ENCODE measurements at places on chromosomes 16 and 17. TPM values are rescaled to one million over a fixed set of nuclear protein-coding genes. Genes with fewer than 3 reads are reported as not detected.

DNA sequence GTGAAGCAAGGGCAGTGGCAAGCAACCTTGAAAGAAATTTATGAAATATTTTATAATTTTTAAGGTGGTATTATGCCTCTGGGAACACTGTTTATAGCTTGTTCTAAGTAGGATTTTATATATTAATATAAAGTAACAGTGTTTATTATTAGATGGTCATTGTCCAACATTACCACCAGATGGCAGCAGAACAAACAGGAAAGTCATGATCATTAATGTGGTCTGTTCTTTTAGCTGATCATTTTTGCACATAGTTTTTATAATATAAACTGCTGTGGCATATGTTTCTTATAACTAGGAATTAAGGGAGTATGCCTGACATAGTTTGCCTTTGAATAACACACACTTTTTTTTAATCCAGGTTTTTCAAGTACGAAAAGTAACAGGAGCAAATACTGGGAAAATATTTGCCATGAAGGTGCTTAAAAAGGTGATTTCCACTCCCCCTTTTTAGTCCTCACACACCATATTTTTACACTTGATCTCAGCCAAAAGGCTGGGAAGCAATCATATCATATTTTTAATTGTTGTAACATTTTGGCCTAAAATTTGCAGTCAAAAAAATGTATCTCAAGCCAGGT, 21.4 kb downstream of the RPS6KB1 start:
- DNase-seq = peak; percentile 44

GRCh38 chr16:57758331-57759117, 23.0 kb downstream of the KATNB1 start:
- DNase-seq = no peak

- peak; percentile 23 for DNase-seq
These were observed 270.5 kb downstream of the FOXL1 start for GRCh38 chr16:86848821-86849220.

GRCh38 chr16:668519-669171, 713 bp downstream of the RHOT2 start:
- no peak for DNase-seq

- DNase-seq = no peak
These were observed 30.5 kb downstream of the SEC14L5 start for GRCh38 chr16:4988647-4989046.

The SCGB1C2 gene
- total RNA-seq = not detected

GRCh38 chr17:35875800-35876139, 4.4 kb downstream of the CCL5 start:
- DNase-seq = no peak

DNA sequence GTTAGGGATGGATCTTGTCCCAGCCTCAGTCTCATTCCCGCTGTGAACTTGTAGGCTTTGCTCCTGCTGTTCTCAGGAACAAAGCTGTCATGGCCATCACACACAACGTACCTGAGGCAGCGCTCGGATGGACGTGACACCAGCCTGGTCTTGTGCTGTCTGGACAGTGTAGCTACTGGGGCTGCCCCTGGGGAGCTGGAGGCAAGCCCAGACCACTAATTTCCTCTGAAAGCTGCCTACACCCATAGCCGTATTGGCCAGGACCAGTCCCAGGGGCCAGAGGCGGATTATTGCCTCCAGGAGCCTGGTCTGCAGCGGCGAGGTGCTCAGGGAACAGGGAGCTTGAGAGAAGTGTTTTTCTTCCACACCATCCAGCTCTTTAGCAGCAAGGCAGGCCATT, 11.7 kb downstream of the ZNHIT3 start:
- DNase-seq = no peak

- no peak for DNase-seq
These were observed 18.5 kb downstream of the ERCC4 start for GRCh38 chr16:13938480-13938879.

The TSPOAP1 gene
- 0.47 TPM for total RNA-seq

- no peak for DNase-seq
These were observed 1.4 kb upstream of the SLC22A31 start for GRCh38 chr16:89201439-89202377.

GRCh38 chr17:72971226-72971880, 121.1 kb downstream of the SLC39A11 start:
- DNase-seq = no peak

The GCGR gene
- not detected for total RNA-seq

The APPBP2 gene
- total RNA-seq = 23.6 TPM

DNA sequence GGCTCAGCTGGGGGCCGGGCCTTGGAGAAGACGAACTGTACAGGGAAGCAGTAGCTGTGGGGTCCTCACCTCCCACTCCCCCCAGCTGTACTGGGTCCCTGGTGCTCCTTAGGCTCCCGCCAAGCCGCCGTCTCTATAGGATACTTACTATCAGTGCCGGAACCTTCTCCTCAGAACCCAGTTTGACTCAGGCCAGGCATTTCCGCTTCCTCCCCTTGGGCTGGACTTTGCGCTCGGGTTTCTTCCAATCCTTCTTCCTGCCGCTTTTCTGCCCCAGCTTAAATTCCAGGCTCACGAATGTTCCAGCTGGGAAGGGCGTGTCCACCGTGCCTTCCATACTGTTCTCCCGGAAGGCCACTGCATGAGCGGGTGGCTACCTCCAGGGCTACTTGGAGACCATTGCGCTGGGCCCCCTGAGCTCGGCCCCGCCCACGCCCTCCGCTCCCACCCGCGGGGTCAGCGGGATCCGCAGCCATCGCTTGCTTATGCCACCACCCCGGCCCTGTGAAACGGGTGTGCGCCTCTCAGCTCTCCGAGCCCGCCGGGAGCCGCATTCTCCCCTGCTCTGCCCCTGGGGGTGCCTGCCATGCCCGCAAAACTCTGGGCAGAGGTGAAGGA, 1795.9 kb downstream of the TP53TG3F start:
- DNase-seq = no peak

DNA sequence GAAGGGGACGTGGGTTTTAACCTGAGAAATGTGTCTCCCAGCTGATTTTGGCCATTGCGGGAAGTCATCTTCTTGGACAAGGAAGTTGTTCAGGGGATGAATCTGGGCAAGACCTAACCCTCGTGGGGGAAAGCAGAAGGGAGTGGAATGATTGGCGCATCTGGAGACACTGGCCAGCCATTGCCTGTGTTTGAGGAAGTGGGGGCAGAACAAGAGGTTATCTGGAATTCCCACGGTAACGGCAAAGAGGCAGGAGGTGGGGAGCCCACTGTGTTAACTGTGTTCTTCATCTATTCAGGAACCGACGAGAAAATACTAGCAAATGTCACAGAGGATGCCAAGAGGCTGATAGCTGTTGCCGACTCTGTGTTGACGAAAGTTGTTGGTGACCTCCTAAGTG, 66.9 kb downstream of the RNF213 start:
- DNase-seq = no peak

- peak; percentile 31 for DNase-seq
These were observed 29.3 kb upstream of the KDM8 start for GRCh38 chr16:27174007-27174406.

DNA sequence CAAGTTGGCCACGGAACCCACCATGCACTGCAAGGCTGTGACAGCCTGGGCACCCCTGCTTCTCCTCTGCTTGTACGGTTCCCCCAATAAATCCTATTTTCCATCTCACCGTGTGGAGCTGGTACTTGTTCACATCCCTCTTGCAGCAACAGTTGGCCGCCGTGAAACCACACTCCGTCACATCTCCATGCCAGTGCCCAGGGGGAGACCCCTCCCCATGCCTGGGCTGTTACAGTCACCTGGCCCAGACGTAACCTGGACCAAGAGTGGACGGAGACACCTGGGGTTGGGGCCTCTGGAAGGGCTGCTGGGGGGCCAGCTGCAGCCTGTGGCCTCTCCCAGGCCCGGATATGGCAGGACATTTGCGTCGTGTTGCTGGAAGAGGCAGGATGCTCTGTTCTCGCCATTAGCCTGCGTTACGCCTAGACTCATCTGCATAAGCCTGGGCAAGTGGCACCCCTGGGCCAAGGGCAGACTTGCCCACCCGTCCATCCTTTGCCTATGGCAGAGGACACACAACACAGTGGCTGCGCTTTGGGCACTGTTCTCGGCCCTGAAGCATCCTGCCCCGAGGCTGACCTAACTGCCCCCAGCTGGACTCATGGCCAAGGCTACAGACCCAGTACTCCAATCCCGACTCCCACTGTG, 14.2 kb upstream of the KREMEN2 start:
- no peak for DNase-seq

- DNase-seq = no peak
These were observed 343.2 kb downstream of the PMP22 start for GRCh38 chr17:14921936-14922335.

GRCh38 chr16:10972819-10973464, 28.6 kb downstream of the CLEC16A start:
- no peak for DNase-seq

DNA sequence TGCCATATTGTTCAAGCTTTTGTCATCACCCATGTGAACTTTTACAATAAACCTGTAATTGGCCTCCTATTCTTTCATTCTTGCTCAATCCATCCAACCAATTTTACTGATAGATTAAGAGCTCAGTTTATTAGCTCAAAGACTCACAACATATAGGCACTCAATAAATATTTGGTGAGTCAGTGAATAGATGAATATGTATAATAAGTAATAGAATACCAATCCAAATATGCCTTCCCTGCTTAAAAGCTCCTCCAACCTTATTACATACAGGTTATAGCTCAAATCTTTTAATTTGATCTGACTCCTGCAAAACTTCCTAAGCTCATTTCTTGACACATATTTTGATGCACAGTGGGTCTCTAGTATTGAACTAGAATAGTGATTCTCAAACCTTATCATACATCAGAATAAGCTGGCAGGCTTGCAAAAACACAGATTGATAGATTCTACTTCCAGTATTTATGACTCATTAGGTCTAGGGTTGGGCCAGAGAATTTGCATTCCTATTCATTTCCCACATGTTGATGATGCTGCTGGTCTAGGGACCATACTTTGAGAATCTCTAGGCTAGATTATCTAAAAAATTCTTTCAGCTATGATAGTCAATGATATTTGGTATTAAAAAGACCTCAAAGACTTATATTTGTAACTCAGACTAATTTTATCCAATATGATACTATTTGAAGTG, 114.4 kb downstream of the PCTP start:
- no peak for DNase-seq

GRCh38 chr16:57600952-57601580, 27.4 kb upstream of the ADGRG1 start:
- DNase-seq = no peak

The TP53TG3F gene
- not detected for total RNA-seq

The ABCA3 gene
- total RNA-seq = 0.84 TPM

- DNase-seq = no peak
These were observed 428 bp downstream of the PHF12 start for GRCh38 chr17:28950752-28951427.

DNA sequence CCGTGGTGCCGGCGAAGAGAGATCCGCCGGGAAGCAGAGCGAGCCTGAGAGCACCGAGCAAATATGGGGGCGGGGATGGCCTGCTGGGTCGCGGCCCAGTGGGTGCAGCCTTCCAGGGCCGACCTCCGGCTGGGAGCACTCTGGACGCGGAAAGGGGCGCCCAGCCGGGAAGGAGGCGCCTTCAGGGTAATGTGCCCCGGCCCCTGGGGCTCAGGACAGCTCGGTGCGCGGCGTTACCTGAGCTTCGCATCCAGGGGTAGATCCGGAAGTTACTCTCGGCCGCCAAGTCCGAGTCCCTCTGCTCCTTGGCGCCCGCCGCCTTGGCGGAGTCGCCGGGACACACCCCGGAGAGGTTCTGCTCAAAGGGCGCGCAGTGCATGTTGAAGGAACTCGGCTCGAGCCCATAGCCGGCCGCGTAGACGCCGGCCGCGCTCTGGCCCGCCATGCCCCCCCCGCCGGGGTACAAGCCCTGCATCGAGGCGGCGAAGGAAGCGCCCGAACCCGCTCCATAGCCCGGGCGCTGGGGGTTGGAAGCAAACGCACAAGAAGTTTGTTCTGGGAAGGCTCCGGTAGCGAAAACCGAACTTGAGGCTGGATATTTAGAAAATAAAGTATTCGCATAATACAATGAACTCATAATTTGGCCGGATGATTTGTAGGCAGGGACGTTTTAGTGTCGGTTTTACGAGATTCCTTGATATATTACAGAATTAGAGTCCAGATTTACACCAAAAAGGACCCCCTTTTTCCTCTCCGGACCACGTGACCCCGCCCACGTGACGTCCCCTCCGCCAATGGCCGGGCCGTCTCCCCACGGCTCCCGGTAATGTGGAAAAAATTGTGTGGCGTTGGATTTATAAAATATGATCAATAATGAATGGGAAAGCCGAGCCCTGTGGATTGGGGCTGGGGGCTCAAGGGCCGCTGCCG, at the start of gene HOXB7:
Gene HOXB7 (minus strand): TSS at position 736 of the 930 bp plus-strand sequence. CDS start 99 bp downstream, at position 637.
- DNase-seq = peak; percentile 66

DNA sequence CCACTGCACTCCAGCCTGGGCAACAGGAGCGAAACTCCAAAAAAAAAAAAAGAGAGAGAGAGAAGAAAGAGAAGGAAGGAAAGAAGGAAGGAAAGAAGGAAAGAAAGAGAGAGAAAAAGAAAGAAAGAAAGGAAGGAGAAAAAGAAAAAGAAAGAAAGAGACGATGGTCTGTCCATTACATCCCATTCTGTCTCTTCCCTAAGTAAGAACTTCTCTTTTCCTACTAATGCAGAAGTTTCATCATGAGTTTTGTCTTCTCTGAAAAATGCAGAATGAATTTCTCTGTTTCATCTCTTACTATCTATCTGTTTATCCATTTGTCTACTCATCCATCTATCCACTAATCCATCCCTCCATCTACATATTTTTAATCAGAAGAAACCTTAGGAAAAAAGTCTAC, 94.9 kb upstream of the MED13 start:
- DNase-seq = no peak

- peak; percentile 85 for DNase-seq
These were observed 120.2 kb upstream of the XYLT1 start for GRCh38 chr16:17590711-17591654.

DNA sequence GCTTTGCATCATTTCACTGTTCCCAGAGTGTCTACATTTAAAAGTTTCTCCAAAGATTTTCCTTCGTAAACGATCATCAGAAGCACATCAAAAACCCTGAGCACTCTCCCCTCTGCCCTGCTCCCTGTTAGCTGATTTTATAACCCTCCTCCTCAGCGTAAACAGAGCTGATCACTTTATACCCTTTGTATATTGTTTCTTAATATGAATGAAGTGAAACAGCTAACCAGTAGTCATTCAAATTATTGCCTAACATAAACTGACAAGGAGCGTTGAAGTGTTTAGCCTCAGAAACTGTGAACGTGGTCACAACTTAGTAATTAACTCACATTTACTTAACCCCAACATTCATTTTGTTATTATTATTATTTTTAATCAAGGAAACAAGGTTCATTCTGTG, 160.0 kb upstream of the FOXF1 start:
- no peak for DNase-seq

The MEFV gene
- 0.39 TPM for total RNA-seq

The CALB2 gene
- not detected for total RNA-seq

The CACNG3 gene
- not detected for total RNA-seq

The NECAB2 gene
- total RNA-seq = not detected

The CTRB2 gene
- total RNA-seq = not detected

DNA sequence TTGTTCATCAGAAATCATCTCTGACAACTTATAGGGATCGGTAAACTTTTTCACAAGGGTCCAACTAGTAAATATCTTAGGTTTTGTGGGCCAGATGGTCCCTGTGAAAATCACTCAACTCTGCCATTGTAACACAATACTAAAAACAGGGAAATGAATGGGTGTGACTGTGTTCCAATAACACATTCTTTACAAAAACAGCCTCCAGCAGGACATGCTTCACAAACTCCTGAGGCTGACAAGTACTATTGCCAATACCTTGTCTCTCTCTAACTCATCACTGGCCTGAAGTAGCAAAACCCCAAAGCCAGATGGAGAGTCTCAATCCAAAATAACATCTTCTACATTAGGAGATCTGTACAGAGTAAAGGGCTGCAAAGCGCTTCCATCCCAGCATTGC, 312.3 kb downstream of the TOX3 start:
- no peak for DNase-seq
